ENCODE measurements at places on chromosomes 1 and 21. TPM values are rescaled to one million over a fixed set of nuclear protein-coding genes. Genes with fewer than 3 reads are reported as not detected.

- no peaks in the 10 kb centered on the region for H3K36me3 ChIP-seq
- H3K4me1 ChIP-seq = peaks cover 39% of the 10 kb centered on the region
- H3K4me3 ChIP-seq = no peak overlapping the region
Measured at GRCh38 chr1:203603940-203604591, 22.6 kb upstream of the ATP2B4 start.

DNA sequence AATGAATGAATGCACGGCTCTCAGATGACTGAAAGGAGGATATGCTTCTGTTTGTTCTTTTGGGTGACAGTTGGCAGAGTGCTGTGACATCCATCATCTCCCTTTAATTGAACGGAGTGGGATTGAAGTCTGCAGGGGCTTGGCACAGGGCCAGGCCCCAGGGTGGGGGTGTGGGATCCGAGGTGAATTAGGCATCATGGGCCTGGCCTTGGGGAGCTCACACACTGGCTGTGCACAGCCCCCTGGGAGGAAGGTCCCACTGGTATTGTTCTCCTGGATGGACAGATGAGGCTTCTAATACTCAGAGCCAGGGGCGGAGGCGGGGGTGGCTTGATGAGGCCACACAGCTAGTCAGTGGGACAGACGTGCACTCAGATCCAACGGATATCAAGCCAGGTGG is 19.3 kb downstream of the EPHB2 start:
- no peak overlapping the region for H3K4me3 ChIP-seq
- peaks cover 15% of the 10 kb centered on the region for H3K27me3 ChIP-seq
- H3K4me1 ChIP-seq = no peaks in the 10 kb centered on the region

DNA sequence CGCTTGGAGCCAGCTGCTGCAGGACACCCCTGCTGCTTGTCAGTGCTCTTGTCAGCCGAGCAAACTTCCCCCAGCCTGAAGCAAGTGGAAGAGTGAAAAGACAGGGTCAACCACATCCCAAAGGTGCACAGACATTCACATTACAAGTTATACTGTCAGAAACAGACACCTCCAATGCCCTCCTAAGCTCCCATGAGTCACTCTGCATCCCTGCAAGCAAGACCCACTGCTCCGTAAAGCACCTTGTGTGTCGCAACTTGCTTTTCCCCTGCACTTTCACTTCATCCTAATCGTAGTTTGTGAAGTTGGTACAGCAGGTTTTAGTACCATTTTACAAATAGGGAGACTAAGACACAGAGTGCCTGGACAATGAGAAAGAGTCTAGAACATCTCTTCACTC is 51.1 kb downstream of the KCNH1 start:
- no peaks in the 10 kb centered on the region for H3K4me1 ChIP-seq
- no peak overlapping the region for H3K27ac ChIP-seq
- DNase-seq = no peak
- H3K27me3 ChIP-seq = no peaks in the 10 kb centered on the region

Gene TMEM82
- total RNA-seq = not detected

DNA sequence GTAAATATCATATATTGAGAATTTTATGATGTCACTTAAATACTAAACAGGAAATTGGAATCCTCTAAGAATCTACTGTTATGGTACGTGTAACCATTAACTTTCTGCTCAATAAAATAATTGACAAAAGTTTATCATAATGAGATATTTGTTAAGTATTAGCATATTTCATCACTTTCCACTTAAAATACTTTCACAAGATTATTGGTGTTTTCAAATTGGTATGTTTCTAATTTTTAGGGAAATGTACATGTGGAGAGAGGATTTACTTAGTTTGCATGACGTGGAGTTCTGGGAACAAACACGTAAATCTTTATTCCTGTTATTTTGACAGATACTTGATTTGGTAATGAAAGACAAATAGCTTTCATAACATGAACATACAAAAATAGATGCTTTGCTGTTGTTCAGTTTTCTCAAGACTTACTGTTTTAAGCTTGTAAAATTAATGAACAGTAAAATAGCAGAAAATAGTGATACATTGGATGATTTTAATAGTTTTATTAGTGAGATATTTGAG is 1.6 kb downstream of the SRSF11 start:
- H3K4me1 ChIP-seq = peaks cover 10% of the 10 kb centered on the region
- H3K4me3 ChIP-seq = no peak overlapping the region
- no peak for DNase-seq
- no peaks in the 10 kb centered on the region for H3K36me3 ChIP-seq
- H3K27me3 ChIP-seq = no peaks in the 10 kb centered on the region

Data from T-cell (primary cell).